Left renal pelvis (tissue), 4 donors: ENCODE measurements at places on chromosomes 5 and 9. TPM values are rescaled to one million over a fixed set of nuclear protein-coding genes. Genes with fewer than 3 reads are reported as not detected.

DNA sequence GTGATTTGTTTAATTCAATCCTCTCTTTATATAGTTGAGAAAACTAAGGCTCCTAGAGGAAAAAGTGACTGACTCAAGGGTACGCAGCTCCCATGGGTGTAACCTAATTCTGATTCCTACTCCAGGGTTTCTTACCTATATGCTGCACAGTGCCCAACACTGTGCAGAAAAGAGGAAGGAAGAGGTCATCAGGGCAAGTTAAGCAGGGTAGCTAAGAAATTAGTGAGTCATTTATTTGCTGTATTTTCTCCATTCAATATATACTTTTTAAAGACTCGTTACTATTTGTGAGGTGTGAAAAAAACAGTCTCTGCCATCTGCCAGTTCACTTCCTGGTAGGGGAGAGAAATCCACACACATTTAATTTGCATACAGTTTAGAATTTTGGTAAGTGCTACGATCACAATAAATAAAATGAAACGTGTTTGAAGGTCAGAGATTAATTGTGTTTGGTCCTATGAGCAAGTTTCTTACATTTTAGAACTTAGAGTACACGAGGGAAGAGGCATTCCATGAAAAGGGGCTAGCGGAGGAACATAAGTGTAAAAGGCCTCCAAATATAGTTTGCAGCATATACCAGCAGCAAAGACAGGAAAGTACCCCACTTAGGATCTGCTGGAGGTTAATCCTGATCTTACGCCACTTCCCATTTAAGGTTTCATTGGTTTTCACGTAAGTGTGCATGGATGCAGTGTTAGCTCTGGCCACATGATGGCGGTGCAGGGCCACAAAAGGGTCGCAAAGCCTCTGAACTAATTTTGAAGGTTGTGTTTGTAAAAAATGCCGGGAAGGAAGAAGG lies 59.9 kb upstream of the TLR4 start:
- peak; percentile 40 for DNase-seq

GRCh38 chr5:95261437-95262175 lies 23.3 kb downstream of the MCTP1 start:
- DNase-seq = peak; percentile 14

DNA sequence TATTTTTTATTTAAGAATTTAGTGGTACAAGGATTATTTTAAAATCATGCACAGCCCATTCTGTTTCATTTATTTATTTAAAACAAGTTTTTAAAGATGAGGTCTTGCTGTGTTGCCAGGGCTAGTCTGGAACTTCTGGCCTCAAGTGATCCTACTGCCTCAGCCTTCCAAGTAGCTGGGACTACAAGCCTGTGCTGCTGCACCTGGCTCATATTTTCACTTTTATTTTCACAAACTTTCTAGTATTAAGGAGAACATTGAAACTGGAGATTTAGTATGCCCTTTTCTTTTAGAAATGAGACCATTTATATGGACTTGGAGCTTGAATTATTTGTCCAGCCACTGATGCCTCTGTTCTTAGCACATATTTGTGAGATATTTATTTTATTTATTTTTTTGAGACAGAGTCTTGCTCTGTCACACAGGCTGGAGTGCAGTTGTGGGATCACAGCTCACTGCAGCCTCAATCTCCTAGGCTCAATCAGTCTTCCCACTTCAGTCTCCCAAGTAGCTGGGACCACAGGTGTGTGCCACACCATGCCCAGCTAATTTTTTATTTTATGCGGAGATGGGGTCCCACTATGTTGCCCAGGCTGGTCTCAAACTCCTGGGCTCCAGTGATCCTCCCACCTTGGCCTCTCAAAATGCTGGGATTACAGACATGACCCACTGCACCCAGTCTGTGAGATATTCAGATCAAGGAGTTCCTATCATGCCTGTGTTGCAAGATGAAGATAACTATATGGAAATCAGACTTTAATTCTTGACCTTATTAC lies 7.4 kb downstream of the DMXL1 start:
- no peak for DNase-seq

DNA sequence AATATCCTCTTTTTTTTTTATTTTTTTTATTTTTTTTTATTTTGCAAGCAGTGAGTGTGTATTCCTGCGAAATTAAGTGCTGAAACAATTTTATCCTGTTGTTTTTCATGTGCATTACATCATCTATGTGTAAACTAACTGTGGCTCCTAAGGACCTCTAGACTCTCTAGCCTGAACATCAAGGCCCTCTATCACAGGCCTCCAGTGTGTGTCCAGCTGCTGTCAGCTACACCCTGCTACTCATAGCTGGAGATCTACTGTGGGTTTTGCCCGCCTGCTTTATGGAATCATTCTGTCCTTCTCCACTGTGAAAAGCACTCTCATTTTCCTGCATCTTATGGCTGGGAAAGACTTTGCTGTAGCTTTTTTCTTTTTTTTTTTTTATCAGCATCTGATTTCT lies 157.8 kb downstream of the KCTD16 start:
- no peak for DNase-seq

- peak; percentile 12 for DNase-seq
These were observed 67.1 kb downstream of the KLF4 start for GRCh38 chr9:107422189-107423185.

DNA sequence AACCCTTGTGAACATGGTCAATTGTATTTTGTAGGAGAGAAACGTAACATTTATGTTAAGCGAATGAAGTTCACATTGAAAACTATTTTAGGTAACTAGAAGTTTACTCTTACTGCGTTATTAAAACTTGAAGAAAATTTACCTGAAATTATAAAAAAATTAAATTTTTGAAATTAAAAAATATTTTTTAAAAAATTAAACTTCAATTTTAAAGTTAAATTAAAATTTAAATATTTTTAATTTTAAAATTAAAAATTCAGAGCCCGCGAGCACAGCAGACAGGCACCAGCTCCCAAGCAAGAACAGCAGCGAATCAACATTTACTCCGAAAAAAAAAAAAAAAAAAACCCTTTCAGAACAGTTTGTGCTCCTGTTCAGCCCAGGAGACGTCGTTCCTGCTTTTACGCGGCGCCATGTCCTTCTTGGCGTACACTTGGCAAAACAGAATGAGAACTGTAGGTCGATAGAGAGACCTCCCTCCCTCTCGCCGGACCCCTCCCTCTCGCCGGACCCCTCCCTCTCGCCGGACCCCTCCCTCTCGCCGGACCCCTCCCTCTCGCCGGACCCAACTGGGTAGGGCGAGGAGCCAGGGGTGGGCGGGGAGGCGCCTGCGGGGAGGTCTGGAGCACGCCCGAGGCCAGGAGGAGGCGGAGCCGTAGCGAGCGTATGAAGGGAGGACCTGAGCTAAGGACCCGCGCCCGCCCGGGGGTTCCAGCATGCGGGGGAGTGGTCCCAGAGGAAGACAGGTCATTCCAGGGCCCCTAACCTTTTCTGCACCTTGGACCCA lies 235.8 kb downstream of the ROR2 start:
- peak; percentile 32 for DNase-seq

GRCh38 chr9:69178583-69179011 lies 4.5 kb downstream of the TJP2 start:
- no peak for DNase-seq

DNA sequence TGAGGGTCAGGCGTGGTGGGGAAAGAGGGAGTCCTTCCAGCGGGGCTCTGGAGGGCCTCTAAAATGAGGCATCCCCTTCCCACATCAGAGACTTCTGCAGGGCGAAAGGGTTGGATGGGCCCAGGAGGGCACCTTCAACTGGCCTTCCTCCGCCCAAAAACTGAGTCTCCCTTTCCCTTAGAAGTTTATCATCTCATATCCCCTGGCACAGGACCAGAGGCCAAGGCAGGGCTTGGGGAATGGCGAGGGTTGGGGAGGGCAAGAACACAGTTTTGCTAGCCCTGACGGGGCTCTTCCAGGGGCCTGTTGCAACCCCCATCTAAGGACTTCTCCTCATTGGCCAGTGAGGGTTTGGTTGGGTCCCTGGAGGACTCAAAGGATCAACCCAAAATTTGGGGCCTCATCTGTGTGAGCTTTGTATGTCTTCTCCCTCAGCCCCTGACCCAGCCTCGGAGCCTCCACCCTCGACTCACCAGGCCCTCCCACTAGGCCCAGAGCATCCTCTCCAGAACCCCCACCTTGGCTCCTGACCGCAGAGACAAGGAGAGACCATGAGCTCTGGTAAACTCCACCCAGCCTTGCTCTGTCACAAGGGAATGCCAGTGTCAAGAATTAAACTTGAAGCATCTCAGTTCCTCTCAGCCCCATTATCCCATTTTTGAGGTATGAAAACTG lies 24.1 kb downstream of the AQP7 start:
- no peak for DNase-seq

DNA sequence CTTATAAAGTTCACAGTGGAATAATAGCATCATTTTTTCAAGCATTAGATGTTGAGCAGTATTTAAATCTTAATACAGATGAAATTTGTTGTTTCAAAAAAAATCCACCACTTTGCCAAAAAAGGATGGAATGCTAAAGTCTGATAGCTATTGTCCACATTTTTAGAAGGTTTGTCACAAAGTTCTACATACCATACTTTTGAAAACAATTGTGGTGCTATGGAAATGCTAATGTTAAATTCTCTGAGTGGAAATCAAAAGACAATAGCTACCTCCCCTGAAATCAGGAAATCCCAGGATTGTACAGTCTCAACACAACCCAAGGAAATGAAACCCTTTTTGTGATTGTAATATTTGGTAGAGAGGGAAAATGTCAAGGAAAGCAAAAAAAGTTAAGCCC lies 19.3 kb upstream of the GRAMD2B start:
- DNase-seq = no peak

DNA sequence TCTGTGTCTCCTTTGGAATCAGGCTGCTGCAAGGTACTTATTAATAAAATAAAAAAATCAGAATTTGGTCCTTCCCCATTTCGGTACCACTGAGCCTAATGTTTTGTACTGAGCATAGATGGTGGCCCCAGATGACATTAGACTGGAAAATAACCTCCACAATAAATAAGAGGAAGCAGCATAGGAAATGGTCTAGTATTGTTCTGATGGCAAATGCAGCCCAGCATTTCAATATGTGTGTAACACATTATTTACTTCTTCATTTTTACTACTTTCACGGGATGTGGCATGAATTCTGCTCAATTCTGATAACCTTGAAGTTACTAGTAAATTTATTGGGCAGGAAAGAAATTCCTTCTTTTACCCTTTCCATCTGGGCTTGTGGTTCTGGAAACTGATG lies 295.6 kb downstream of the ADGRV1 start:
- no peak for DNase-seq

DNA sequence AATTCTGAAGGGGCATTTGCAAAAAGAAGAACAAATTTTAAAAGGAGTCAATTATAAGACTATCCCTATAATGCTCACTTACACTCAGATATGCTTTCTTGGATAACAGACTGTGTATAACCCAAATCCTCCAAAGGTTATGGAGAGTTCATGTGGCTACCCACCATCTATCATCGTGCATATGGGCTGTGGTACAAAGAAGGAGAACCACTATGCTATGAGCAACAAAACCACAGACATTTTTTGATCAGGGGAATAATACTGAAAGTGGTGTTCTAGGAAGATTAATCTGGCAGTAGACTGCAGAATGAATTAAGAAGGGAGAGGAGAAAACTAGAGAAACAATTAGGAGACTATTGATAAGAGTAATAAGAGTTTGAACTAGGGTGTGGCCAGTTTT lies 16.8 kb downstream of the NR3C1 start:
- no peak for DNase-seq

DNA sequence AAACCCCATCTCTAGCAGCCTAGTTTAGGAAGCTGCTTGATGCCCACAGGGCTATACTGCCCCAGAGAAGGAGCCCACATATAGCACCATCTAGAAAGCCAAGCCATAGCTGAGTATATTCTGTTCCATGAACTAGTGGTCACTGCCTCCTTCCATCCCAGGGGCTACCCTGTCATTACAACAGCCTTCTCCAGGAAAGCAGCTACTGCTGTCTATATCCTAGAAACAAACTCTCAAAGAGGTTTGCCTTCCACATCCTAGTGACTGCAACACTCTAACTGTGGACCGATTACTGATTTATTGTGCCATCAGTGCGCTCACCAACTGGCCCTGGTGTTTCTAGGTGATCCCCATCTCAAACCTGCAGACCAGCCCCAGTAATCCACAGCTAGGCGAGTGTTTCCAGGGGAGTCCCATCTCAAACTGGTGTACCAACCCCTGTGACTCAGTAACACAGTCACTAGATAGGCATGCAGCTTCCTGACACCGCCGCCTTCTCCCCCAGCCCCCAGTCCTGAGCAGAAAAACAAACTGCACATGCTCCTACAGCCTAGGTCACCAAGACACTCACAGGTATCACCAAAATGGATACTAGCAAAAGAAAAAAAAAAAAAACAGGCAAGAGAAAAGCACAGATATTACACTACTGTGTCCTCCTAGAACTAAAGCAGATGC lies 14.8 kb downstream of the SPTLC1 start:
- no peak for DNase-seq

GRCh38 chr9:38339087-38339486 lies 53.4 kb upstream of the ALDH1B1 start:
- no peak for DNase-seq

- no peak for DNase-seq
These were observed 65.9 kb upstream of the CPLX2 start for GRCh38 chr5:175805256-175806011.

DNA sequence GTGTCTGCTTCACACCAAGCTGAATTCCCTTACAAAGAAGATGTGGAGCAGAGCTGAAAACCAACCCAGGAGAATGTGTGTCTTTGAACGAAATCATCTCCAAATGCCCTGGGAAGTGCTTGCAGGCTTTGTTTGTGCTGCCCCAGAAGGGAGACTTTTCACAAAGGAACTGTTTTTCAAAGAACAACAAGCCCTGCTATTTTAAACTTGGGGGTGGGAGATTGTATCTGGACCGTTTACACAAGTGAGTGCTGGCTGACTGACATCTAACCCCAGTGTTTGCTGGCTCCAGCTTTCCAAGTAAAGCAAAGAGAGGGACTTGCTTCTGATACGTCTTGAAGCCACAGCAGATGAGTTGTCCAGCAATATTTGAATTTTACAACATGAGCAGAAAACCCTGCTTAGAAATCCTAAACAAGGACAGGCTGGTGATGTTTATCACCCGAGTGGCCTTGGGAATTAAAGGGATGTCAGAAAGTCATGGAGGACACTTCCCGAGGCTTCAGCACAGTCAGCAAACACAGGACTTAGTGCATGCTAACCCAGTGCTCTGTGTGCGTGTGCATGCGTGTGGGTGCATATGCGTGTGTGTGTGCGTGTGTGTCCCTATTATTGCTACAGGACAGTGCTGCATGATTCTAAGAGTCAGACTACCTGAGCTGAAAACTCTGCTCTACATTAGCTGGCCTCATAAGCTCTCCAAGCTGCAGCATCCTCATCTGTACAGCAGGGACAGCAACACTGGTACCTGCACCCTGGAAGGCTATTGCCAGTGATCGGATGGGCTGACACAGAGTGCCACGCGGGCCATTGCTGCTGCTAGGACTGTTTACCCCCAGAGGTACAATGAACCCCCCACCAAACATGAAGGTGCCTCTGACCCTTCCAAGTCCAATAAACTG lies 1.4 kb downstream of the ADAMTS12 start:
- DNase-seq = no peak

GRCh38 chr9:134553996-134554372 lies 87.6 kb upstream of the COL5A1 start:
- DNase-seq = no peak

GRCh38 chr5:180207593-180207992 lies 1.4 kb downstream of the RASGEF1C start:
- DNase-seq = no peak

- DNase-seq = no peak
These were observed 20.3 kb downstream of the HSD17B3 start for GRCh38 chr9:96281641-96282040.

The SLC6A18 gene
- polyA plus RNA-seq = 1.2 TPM

The ERBIN gene
- polyA plus RNA-seq = 67.7 TPM

The OLFM1 gene
- polyA plus RNA-seq = 4.6 TPM
